ENCODE measurements at places on chromosomes 2 and 18.

DNA sequence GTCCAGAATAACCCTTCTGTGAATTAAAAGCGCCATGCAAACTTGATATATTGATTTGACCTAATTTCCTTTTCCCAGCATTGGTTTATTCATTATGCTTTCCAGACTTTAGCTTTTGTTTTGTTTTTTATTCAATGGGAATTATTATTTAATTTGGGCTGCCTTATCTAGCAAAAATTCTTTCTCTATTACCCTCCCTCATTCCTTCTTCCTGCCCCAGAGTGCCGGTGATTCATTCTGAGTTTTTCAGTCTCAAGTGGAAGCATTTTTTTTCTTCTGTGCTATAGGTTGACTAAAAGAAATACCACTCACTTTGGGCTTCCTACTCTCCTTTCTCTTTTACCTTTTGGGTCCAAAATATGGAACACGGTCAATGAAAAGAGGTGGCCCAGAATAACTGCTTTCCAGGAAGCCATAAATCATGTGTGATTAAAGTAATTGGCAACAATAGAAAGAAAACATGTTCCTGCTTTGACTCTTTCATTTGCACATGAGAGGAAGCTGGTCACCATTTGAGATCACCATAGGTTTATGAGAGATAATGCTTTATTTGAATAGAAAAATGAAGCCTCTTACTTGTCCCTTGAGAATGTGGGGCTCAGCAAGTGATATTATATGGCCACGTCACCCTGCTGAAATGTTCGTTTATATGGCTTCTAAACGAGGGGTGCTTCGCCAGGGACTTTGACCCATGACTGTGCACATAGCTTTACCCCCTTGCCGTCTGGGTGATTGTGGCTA lies 422.8 kb upstream of the ZEB2 start:
- no peak for DNase-seq

DNA sequence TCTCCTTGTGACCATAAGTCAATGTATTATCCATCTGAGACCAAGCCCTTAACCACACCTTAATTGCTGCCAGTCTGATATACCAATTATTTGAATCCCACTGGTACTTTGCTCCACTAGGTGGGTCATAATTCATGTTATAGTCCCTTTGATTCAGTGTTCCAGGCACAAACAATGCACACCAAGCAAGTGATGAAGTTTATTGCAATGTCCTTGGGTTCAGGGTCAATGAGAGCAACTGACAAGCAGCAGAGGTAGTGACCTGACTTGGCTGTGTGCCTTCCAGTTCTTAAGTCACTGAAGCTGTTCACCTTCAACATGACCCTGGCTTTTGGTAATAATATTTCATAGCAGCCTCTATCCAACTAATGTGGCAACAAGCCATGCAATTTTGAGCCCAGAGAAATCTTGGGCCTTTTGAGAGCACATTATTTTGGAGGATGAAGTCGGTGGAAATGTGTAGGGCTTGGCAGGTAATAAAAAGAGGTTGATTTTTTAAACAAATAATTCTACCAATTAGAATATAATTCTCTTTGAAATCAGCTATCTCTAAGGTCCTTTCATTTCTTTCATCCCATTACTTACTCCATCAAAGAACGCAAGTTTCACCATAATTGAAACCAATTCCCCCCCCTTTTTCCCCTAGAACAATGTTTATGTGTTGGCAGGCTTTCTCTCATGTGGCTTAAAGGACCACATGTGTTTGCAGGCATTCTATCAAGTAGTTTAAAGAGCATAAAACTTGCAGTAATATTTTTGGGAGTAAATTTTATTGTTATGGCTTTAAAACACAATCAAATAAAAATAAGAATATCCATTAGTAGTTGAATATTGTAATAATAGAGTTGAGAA lies 3.1 kb upstream of the CPO start:
- DNase-seq: no peak

DNA sequence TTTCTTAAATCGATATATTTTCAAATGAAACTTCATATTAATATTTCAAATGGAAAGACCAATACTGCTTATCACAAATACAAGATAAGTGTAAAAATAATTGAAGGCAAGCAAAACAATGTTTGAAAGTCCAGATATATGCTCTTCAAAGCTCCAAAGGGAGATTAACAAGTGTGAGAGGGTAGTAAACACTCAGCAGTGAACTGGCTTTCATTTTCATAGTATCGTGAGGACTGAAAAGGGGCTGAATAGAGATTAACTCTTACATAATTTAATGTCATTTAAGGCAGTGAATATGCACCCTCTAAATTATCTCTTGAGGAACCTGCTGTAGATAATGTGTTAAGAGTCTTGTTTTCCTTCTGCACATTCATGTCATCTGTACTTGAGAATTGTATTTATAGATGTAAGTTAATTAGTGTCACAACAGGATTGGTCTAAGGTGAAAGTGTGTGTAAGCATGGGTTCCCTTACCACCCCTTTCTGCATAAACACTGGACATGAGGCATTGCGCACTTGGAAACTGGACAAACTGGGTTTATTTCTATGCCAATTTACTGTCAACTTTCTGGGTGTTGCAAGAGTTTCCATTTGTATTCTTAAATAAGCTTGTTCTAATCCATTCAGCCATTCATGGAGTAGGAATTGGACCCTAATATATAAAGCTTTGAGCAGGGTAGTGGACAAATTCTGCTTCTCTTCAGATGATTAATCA lies 76.7 kb upstream of the SESTD1 start:
- no peak for DNase-seq

- DNase-seq: no peak
These were observed 279.8 kb downstream of the NAPG start for GRCh38 chr18:10805587-10806118.

DNA sequence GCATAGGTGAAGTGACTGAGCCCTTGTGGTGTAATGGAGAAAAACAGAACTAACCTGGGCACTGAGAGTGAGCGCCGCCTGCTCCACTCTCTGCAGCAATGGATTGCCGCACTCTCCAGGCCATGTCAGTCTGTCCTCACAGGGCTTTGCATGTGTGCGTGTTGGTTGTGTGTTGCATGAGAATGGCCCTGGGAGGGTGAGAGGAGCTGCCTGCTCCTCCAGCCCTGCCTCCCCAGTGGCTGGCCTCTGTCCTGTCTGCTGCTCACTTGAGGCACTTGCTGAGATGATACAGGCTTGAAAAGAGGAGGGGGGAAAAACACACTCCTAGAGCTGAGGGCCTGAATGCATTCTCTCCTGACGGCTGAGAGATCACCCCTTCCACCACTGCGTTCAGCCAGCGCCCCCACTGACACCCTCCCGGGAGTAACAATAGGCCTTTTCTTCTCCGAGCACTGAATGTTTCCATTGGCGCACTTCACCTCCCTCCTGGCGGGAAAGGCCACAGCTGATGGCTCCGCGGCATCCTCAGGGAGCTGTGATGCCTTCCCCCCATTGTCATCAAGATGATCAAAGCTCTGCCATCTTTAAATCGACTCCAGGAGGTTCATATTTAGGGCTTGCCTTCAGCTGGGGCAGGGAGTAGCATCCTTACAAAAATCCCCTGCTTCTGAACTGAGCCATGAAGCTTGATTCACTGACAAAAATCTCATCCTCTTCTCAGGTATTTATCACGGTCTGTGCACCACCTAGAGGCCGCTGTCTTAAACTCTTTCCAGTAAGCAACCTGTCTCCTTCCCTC lies 49.9 kb upstream of the DAPL1 start:
- DNase-seq: peak; percentile 56

GRCh38 chr18:35174093-35174731 lies 66.6 kb upstream of the ZNF397 start:
- peak; percentile 70 for DNase-seq

DNA sequence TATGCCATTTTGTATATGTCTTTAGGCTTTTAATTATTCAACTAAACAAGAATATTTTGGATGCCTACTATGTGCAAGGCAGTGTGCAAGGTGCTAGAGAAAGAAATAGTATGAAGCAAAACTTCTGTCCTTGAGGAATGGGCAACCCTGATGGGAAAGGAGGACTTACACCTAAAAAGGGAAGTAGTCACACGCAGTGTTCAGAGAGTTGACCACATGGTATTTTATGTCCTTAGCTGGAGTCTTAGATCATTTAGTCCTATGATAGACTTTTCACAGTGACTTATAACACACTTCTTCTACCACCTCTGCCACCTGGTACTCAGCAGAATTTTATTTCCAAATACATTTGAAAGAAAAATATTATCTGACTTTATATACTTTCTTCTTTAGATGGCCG lies 291.6 kb downstream of the PLCL1 start:
- no peak for DNase-seq

- no peak for DNase-seq
These were observed 25.6 kb upstream of the CCDC68 start for GRCh38 chr18:54984908-54985307.

DNA sequence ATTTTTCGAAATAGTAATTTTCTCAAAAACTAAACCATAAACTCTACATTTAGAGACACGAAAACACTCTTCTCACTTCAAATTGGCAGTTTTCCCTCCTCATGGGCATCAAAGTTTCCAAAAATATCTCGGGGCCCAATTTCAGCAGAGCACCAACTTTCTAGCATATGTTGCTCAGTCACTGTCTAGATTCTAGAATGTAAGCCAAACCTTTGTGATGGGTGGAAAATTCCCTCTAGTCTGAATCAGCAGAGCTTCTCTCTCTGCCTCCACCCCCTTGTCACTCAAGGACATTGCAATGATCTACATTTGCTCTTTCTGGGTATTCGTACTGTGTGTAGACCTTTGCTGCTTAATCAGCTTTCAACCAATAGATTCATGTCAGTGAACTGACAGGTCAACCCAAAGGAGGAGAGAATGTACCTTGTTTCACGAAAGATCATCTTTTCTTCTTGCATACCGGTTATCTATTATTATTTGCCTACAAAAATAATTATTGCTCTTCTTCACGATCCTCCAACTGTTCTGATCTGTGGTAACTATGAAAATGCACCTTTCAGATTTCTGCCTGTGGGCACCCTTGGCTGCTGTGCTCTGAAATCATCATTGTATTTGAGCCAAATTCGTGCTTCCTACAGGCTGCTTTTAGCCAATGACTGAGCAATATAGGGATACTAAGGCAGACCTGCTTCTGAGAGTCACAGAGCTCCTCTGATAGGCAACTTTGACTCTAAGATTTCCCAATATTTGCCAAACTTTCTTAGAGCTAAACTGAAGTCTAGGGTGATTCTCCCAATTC lies 38.7 kb upstream of the GLS start:
- no peak for DNase-seq

DNA sequence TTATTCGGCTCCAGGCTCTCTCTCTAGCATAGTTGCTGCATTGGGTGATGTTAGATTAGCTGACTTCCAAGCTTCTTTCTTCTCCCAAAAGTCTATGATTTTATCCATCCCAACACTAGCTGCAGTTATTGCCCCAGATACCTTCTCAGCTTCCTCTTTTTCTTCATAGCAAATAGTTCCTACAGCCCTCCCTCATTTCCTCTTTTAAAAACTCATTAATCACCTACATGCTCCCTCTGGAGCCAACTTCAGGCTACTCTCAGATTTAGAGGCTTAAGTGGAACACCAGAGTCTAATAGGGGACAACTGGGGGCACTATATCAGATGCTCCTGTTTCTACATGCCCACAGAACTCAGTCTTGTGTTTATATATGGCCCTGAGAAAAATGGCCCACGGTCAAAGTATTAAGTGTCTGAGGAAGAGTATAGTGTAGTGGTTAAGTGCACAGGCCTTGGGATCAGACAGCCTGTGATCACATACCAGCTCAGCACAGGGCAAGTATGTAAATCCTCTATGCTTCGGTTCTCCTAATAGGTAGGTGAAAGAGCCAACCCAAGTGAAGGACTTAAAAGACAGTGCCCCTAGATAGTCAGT lies 241.9 kb upstream of the SLC14A2 start:
- no peak for DNase-seq

DNA sequence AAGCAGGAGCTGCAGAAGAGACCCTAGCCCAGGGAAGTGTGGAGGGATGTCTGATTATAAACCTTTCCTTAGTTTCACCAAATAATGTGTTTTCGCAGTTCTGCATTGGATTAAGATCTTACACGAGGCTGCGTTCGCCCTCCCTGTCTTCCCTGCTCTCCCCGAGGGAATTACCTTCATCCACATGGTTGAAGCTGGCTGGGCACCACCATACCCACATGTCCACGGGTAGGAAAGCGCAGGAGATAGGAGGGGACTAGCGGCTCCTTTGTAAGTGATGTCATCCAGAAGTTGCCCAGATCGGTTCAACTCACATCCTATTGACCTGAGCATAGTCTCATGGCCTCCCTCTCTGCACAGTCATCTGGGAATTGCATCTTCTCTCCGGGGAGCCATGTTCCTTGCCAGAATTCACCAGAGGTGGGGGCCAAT lies 1.1 kb downstream of the TTL start:
- peak; percentile 70 for DNase-seq

DNA sequence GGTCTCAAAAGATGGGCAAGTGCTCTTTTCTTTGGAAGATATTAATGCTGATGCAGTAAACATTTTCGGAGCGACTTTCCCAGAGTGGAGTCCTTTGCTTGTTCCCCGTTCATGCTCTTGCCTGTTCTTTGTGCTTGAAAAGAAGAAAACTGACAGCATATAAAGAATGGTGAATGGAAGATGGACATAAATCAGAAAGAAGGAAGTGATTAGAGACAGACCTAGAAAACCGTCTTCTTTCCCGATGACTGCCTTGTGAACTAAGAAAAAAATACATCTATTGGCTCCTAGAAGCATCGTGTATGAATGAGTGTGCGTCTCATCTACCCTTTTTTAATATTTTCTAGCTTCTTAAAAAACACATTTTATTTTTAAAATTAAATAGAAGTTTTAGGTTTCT lies 740.1 kb upstream of the FANCL start:
- DNase-seq: no peak

- DNase-seq: peak; percentile 77
These were observed 47.7 kb upstream of the PLA2R1 start for GRCh38 chr2:160109939-160110673.

DNA sequence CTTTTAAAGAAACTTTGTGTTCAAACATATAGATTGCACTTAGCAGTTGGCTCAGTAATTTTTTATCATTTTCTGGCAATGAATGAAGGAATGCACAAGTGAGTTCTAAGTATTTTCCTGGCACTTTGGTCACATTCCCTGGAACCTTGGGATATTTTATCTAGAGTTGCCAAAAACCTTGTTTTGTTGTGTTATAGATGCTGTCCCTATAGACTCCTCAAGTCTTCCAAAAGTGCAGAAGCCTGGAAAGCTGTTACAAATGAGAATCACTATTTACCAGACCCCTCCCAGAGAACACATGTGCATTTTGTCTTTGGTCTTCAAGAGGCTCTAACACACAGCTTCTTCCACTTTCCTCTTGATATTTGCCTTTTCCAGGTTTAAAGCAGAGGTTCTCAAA lies 108.3 kb downstream of the RND3 start:
- DNase-seq: no peak

DNA sequence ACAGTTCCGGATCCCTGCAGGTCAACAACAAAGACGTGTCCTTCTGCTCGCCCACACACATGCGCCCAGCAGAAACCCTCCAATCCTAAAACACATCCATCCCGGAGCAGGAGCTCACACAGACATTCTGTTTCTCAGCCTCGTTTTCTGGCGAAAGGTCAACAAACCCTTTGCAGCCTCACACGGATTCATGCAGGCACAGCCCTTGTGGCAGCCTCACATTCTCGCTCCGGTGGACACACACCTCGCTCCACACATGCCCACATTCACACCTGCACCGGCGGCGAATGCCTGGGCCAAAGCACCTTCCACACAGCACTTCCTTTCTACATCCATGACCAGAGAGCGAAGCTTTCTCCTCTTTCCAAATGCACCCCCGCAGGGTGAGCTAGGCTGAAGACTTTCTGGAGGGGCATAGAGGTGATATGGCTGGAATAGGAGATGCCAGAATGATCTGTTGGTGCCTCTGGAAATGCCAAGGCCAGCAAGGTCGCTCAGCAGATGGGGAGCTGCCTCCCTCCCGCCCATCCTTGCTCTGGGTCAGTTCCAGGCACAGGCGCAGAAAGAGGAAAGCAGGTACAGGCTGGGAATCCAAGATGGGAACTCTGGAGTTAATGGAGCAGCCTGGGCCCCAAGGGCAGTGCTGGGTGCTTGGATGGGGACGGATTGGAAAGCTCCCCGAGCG lies 88.8 kb downstream of the CELF4 start:
- DNase-seq: no peak

All from D341Med (cell line).